GM10248 (cell line): ENCODE measurements at places on chromosomes 3 and 15.

GRCh38 chr3:110933821-110934426, 137.7 kb upstream of the NECTIN3 start:
- no peak for DNase-seq

DNA sequence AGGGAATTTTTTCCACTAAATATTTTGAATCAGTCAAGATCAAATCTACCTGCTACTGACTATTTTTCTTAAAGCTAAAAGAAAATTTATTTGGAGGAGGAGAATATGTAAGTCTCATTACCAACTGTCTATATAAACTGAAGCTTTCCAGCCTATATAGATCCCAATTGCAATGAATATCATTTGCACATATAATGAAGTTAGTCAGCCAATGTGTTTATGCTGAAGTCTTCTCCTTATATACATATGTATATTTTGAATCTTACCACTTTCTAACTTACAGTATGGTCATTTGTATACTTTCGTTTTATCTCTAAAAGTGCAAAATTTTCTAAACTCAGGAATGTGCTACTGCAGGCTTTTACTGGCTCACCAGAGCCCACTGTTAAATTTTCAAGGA, 136.5 kb downstream of the SYNPR start:
- no peak for DNase-seq

- no peak for DNase-seq
Measured at GRCh38 chr3:89699229-89699628, 591.8 kb downstream of the EPHA3 start.

- no peak for DNase-seq
Measured at GRCh38 chr15:70778258-70779076, 15.1 kb upstream of the UACA start.

DNA sequence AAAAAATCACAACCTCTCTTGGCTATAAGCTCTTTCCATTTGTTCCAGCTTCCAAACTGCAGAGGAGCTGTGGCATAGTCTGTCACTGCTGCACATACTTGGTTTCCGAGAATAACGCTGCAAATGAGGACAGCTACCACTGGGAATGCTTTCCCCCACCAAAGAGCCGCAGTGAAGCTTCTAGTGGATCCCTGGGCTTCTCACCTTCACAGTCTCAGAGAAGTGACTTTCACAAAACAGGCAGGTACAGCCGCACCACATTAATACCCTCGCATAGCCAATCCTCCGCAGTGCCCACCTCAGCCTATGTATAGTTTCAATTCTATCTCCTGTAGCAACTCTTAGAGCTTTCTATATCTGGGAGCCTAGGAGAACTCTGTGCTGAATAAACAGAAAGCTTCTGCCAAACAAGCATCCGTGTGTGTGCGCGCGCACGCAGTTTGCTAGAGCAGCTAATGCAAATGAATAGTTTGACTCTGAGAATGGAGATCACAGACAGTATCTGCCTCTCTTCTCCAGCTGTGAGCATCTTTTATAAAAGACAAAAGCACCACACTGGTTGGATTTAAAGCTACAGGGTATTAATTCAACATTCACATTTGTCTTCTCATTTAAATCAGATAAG, 81.9 kb upstream of the PLXND1 start:
- DNase-seq = no peak

- DNase-seq = no peak
Measured at GRCh38 chr3:15342945-15343344, 10.6 kb upstream of the SH3BP5 start.

DNA sequence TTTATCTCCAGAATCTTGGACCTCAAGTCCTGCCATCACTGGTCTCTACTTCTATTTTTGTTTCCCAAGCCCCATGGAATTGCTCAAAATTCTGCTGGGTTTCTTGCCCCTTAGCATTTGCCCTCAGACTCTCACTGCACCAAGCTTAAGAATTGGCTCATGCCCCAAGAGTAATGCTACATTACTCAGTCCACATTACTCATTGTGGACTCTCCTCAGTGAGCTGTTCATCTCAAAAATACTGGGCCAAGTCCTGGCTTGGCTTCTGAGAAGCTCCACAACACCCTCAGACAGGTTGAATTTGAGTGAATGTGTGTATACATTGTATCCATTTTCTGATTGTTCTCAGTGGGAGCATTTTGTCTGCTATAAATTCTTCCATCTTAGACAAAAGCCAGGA, 364.4 kb upstream of the ARHGEF26 start:
- DNase-seq = no peak

DNA sequence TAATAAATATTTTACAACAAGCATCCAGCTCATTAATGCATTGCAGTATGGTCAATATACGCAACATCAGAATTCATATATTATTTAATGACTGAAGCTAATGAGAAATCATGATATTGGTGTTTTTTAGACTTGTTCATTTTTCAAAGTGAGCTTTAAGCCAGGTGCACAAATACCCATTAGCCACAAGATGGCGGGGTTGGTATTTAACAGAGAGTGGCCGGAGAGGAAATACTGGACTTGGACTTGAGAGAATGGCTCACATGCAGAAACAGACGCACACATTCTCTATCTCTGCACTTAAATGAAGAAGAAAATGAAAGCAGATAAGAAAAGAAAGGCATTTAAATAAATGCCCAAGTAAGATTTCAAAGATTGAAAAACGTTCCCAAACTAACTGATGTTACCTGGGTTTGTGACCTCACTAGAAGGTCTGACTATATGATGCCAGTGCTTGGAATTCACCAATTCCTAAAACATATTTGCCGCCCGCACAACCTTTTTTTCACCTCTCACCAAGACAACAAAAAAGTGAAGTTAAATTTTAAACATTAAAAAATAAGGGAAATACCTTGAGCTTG, 21.2 kb upstream of the CRBN start:
- DNase-seq = peak; percentile 29

GRCh38 chr3:26084629-26085028, 294.7 kb downstream of the OXSM start:
- DNase-seq = no peak

GRCh38 chr3:15634671-15635070, 33.1 kb downstream of the BTD start:
- no peak for DNase-seq

- DNase-seq = no peak
Measured at GRCh38 chr3:164458986-164459385, 619.3 kb downstream of the SI start.

DNA sequence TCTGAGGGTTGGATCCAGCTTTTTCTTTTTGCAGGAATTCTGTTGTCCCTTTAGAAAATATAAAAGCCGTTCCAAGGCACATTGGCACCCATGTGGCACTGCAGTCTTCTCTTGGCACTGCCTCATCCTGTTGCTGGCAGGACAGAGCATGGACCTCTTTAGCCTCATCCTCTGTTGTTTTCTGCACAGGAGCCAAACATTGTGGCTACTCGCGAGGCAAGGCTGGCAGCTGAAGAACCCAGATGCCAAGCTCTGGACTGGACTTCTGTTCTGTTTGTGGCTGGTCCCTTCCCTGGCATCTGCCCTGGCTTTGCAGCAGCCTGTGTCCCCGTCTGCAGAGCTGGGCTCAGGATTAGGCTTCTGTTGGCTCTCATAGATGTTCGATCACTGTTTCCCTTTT, 224.7 kb upstream of the TBC1D5 start:
- no peak for DNase-seq

DNA sequence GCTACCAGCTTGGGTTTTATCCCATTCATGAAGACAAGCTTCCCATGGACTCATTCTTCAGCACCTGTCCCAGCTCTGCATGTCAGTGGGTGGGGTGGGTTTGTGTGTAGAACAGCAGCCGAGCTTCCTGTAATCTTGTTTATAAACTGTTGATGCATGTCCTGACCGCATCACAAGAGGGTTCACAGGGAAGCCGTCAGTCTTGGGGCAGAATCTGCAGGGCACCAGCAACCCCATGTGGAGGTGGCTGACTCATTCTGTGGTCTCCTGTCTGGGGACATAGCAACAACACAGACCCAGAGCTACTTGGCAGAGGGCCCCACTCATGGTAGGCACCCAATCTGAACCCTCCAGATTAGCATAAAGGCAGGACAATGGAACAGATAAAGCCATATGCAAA, 35.6 kb downstream of the DAPK2 start:
- peak; percentile 79 for DNase-seq

DNA sequence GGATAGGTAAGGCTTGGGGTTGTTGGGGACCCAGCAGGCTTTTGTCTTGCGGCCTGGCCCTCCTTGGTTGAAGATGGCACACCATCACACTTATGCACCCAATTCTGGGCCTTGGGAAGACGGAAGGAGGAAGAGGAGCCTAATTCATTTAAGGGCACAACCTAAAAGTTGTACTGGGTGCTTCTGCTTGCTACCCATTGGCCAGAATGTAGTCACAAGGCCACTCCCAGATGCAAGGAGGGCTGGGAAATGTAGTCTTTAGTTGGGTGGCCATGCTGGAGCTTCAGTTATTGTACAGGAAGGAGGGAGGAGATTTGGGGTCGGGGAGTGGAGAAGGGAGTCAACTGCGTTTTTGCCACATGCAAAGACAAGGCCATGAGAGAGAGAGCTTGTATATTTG, 109.2 kb downstream of the TMEM266 start:
- no peak for DNase-seq

DNA sequence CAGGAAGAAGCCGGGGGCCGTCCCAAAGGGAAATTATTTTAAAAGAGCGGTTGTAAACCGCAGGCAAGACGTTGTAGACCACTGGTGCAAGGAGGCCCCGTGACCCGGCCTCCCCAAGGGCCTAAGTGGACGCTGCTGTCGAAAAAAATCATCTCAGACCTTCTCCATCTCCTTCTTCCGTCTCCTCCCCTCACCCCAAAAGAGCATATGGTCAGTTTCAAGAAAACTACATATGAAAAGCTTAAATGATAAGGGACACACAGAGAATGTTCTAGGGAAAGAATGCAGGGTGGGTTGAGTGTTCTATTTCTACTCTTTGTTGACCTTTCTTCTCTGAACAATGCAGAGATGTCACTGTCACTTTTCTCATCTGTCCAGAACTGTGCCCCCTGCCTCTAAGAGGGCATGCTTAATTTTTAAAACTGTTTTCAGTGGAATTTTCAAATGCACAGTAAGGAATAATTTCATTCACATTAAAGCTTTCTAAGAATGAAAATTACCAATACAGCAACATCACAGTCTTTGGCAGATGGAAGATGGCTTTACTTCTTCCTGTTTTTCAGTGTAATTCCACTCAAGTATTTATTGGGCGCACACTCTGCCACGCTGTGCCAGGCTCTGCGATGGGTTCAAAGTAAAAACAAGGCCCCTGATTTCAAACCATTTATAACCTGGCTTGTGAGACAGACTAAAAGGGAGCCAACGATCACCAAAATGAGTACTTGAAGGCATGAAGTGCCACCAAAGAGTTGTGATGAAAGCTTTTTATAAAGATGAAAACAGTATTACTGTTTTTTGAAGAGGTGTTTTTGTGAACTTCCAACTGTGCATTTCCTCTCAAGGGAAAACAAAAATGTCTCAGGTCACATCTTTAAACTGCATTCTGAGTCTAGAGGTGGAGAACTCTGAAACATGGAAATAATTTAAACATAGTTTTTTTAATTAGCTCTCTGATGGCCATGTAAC, 891 bp upstream of the TOP2B start:
- peak; percentile 76 for DNase-seq

DNA sequence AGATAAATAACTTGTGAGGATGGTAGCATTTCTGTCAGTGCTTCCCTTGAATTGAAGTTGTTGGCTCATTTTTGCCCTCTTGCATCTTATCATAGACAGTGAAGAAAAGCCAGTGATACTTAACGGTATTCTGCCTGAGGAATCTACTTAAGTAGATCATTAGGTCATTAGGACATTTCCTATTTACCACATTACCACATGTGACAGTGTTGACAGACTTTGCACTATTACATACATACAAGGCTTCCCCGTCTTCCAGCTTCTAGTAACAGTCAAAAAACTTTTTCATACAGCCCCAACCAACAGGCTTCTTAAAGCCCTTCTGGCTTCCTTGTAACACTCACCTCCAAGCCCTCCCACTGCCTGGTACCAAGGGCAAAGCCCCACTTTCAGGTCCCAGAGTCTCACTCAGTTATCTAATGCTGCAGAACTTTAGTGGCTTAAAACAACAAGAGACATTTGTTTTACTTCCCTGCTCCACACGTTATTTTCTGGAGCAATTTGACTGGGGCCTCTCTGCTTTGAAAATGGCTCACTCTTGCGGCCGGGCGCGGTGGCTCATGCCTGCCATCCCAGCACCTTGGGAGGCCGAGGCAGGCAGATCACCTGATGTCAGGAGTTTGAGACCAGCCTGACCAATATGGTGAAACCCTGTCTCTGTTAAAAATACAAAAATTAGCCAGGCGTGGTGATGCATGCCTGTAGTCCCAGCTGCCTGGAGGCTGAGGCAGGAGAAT, 40.0 kb downstream of the ASB7 start:
- DNase-seq = no peak

DNA sequence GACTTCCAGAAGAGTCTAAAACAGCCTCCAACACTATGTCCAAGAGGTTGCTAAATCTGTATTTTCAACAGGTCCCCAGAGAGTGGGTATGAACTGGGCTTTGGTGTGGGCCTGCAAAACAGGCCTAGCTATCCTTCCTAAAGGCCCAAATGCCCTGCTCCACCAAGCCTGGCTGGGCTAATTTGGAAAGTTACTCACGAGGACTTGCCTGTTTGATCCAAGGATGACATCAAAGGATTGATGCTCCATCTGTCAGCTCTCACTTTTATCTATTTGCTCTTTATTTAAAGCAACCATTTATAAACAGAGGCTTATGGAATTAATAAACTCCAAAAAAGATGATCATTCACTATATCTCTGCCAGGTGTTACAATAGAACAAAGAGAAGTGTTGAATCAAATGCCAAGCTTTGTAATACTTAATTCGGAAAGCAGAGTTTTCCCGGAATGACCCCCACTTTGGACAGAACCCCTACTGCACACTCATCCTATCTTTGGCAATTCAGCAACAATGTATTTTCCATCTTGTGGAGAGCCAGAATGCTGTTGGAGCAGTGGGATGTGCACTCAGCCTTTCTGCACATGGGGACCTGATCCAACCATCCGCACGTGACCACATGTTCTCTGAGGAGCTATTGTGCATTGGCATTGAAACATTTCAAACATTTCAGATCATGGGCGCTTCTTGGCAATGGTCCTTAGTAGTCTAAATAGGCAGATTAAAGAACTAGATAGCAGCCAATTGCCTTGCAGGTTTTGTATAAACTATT, 163.3 kb upstream of the THBS1 start:
- DNase-seq = no peak

GRCh38 chr15:41999290-42000285, 21.3 kb downstream of the PLA2G4E start:
- DNase-seq = no peak

- DNase-seq = no peak
Measured at GRCh38 chr3:167851749-167852148, 116.2 kb downstream of the SERPINI1 start.

- no peak for DNase-seq
Measured at GRCh38 chr3:42732196-42732828, 29.7 kb upstream of the HHATL start.

DNA sequence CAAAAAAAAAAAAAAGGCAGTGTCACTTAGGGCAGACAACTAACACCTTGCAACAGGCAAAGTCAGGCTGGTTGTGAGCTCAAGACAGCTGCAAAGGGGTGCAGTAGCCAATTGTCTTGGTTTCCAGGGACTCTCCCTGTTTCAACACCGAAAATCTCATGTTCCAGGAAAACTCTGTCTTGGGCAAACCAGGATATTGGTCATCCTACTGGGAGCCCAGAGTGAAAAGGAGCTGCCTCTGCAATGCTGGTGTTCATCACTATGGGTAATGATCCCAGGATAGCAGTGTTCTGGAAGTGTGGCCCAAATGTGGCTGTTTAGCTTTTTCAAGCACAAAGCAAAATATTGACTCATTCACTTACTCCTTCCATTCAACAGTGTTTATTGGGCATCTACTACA, 82.6 kb downstream of the ARHGAP31 start:
- no peak for DNase-seq
